A172 (cell line): ENCODE measurements at places on chromosomes 2 and 18. TPM values are rescaled to one million over a fixed set of nuclear protein-coding genes. Genes with fewer than 3 reads are reported as not detected.

- DNase-seq, result no peak
Measured at GRCh38 chr2:71895320-71896161, 252.1 kb downstream of the CYP26B1 start.

The CCDC68 gene
- 0.07 TPM in 1 of 2 replicates, not detected in the other for total RNA-seq

- no peak for DNase-seq
Measured at GRCh38 chr2:128298846-128299507, 19.7 kb downstream of the HS6ST1 start.

- DNase-seq, result peak; percentile 46
Measured at GRCh38 chr2:36695746-36696415, 626 bp upstream of the VIT start.

The GKN1 gene
- not detected in 2 replicates for total RNA-seq
